ENCODE measurements at places on chromosomes 2 and 18.

- DNase-seq: no peak
Observed at GRCh38 chr18:35178260-35178659, 62.6 kb upstream of the ZNF397 start.

DNA sequence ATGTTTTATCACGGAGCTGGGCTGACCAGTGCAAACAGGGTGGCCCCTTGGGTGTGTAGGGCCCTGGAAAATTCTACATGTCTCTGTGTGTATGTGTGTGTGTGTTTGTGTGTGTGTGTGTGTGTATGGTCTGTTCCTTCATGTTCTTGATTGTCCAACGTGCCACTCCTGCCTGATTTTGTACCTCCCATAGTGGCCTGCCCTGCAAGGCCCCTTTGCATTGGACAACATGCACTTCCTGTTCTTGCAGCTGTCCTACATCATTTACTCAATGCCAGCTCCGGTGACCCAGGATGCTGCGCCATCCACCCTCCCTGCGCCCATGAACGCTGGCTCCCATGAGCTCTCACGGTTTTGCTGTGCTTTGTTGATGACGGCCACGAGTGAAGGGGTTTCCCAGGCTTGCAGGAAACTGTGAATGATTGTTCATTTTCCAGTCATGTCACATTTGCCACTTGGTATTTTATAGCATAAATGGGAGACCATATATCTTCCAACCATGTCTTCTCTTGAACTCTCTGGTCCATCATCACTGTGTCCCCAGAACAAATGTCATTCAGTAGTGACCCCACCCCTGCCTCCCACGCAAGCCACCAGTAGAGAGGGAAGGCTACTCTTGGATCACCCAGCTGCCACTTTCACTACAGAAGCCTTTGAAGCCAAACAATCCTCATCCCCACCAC, 69.7 kb upstream of the NCK2 start:
- no peak for DNase-seq

- DNase-seq: no peak
Observed at GRCh38 chr2:152183401-152184073, 8.0 kb upstream of the STAM2 start.

DNA sequence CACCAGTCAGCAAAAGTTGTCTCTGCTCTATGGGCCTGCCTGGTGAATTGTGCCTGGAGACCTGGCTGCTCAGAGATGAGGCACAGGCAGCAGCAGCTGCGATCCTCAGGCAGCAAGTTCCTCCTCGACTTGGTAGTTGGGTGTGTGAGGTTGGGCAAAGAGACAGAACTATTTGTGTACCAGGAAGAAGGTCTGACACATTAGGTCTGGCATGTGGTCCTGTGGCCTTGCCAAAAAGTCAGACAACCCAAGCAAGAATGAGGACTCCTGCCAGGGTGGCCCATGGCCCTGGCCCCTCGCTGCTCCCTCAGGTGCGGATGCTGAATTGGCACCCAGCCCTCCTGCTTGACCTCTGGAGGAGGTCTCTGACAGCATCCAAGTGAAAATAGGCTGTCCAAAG, 192.7 kb downstream of the DYSF start:
- DNase-seq: no peak

DNA sequence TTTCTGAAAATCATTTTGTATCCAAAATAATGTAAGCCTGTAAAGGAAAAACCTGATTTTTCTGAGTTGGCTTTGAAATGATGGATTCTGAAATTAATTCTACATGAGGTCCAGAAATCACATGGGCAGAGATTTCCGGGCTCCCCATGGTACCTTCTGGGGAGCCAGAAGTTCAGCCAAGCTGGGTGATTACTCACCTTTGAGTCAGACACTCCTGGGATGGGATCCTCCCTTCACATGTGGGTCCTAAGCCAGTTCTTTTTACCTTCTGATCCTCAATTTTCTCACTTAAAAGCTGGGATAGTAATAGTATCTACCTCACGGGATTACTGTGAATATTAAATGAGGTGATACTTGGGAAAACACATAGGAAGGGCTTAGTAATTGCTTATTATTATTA, 179.8 kb upstream of the EPAS1 start:
- DNase-seq: no peak

DNA sequence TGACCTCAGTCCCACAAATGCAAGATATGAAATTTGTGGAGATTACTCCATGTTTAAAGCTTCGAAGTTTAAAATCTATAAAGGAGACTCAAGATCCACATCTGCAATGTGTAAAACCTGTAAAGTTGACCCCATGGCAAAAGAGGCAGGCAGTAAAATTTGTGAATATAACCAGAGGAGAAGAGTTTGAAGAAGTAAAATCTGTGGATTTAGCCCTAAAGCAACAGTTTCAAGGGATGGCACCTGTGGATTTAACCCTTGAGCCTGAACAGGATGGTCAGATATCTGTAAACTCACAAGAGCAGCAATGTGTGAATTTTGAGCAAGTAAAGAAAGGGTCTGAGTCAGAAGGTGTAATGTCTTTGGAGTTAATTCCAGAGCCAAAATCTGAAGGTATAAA, 11.2 kb upstream of the ZNF512 start:
- no peak for DNase-seq

GRCh38 chr2:241270531-241270930, 44.9 kb downstream of the HDLBP start:
- no peak for DNase-seq

DNA sequence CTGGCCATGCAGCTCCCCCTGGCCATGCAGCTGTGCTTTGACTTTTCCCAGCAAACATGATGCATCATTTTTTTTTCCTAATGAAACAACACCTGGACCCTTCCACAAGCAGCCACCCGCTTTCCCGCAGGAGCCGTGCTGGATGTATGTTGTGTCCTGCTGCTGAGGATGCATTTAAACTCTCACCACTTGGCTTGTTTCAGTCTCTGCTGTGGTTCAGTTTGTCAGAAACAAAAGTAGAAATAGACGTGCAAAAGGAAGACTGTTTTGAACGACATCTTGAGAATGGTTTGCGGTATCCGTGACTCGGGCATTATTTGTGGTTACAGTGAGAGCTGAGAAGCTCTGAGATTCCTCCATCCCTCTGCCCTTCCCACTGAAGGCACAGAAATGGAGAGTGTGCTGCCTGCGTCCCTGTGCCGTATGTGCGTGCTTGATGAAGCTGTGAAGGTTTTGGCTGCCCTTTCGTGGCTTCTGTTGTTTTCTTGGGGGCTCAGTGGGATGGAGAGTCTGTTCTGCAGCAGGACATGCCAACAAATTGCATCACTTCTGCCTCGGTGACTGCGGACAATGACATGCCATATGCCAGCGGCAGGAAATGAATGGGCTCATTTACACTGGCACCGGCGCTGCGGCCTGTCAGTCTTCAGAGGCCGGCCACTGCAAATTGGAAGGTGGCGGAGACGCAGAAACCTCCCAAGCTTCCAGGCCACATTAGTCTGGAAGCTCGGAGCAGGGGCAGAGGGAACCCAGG, 417.7 kb upstream of the SALL3 start:
- no peak for DNase-seq

GRCh38 chr18:3088449-3088848, 75.5 kb upstream of the LPIN2 start:
- DNase-seq: no peak

DNA sequence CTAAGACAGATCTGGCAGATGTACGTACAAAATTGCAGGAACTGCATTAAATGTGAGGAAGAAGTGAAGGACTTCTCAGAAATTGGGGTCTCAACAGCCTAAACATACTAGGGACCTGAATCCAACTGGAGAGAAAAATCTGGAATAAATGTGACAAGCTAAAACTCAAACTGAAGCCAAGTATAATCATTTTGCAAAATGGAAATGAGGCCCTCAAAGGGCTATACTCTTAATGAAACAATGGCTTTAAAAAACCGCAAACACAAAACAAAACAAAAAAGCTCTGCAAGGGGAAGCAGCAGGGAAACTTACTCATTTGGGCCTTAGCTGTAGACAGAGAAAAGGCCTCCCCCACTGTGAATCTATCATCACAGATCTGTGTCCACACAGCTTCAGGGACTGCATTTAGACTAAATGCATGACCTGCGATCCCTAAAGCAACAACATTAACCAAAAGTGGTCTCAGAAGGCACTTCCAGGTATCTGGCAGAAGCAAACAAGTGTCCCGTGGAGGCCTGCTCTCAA, 63.2 kb downstream of the CCBE1 start:
- no peak for DNase-seq

- DNase-seq: no peak
Observed at GRCh38 chr2:54073796-54074195, 41.6 kb upstream of the ACYP2 start.

Data from DMS153 (cell line).